ENCODE measurements at places on chromosomes 16 and 17.

DNA sequence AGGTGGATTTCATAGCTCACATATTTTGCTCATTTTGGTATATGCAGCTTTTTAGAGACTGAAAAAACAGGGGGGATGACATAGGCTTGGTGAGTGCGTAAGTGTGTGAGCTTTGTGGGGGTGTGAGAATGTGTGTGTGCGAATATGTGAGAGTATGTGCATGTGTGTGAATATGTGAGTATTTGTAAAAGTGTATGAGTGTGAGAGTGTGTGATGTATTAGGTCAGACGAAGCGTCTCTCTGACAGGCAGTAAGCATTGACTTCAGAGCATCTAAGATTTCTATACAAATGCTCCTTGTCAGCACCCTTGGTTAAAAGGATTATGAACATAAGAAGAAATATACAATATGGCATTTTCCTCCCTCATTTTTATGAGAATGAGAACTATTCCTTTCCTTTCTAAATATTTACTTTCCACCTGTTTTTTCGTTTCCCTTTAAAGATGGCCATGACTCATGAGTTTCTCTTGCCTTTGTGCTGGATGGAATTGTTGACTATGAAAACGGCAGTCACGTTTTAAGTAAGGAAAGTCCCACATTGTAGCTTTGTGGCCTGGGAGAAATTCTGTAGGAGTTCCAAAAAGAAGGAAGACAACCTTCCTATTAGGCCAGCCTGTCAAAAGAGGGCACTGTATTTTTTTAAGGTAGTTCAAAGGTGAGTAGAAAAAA lies 276.4 kb downstream of the FOXL1 start:
- DNase-seq: no peak

GRCh38 chr16:14351647-14352046 lies 278.4 kb downstream of the PARN start:
- no peak for DNase-seq

DNA sequence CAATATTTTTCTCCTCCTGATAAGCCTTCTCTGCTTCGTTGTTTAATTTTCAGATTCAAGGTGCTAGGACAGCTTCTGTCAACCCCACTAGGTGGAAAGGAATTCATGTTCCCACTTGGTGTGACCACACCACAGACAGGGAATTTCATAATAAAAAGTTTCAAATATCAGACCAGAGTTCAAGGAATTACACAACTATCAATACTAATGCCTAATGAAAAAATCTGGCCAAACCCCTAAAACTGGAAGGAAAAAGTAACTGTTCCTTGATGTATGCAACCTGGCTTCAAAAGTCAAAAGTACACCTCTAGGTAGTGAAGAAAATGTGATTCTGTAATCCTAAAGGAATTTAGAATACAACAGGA lies 87.8 kb upstream of the CORO6 start:
- DNase-seq: no peak

DNA sequence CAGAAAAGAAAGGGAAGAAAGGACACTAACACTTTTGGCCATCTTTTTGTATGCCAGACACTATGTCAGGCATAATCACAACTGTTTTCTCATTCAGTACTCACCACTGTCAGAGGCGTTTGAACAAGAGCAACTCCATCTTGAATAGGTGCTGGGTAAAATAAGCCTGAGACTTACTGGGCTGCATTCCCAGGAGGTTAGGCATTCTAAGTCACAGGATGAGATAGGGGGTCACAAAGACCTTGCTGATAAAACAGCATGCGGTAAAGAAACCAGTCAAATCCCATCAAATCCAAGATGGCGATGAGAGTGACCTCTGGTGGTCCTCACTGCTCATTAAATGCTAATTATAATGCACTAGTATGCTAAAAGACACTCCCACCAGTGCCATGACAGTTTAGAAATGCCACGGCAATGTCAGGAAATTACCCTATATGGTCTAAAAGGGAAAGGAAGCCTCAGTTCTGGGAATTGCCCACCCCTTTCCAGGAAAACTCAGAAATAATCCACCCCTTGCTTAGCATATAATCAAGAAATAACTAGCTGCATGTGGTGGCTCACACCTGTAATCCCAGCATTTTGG lies 14.9 kb upstream of the LYRM9 start:
- DNase-seq: no peak

GRCh38 chr16:53042235-53042701 lies 10.4 kb downstream of the CHD9NB start:
- no peak for DNase-seq

- DNase-seq: peak; percentile 91
Observed at GRCh38 chr17:47850692-47851573, at the start of gene SP6. Gene SP6, minus strand, starts transcription at chr17:47851163. Its CDS starts 2,734 bp downstream, at chr17:47848429.

- peak; percentile 70 for DNase-seq
Observed at GRCh38 chr17:48037036-48037837, at the start of gene COPZ2. Gene COPZ2, minus strand, starts transcription at chr17:48037797. Its CDS starts 20 bp downstream, at chr17:48037777.

DNA sequence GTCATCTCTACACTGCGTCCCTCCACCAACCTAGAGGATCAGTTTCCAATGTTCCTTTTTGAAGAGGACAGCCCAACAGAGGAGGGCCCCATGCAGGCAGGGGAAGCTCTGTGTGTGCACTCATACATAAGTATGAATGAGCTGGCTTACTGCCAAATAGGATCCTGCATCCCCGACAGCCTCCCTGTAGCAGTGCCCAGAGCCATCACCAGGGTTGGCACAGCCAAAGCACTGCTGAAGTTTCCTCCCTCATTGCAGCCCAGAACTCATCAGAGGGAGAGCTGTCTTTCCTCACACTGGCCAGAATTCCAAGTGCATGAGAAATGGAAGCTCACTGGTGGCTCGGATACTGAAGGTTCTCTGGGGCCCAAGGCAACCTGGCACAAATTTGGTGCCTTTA lies 114.4 kb downstream of the ASIC2 start:
- DNase-seq: no peak

DNA sequence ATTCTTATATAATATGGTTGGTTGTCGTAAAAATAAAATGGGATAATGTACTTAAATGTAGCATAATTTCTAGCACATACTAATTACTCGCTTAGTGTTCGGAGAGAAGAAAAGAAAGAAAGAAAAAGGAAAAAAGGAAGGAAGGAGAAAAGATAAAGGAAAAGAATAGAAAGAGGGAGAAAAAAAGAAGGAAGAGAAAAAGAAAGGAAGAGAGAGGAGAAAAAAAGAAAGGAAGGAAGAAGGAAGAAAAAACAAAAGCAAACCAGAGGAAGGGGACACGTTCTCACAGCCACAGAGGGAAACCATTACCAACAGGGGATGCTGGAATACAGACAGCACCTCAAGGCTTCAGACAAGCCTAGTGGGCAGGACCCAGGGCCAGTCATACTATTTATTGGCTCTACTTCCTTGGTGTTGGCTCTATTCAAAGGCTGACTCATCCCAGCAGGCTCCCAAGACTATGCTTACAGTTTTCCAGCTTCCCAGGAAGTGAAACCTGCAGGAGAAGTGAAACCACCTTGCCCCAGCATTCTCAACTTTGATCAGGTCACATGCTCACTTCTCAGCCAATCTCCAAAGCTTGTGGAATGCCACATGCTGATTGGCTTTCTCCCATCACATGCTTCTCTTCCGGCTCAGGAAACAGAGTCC lies 273.5 kb upstream of the IRX5 start:
- no peak for DNase-seq

DNA sequence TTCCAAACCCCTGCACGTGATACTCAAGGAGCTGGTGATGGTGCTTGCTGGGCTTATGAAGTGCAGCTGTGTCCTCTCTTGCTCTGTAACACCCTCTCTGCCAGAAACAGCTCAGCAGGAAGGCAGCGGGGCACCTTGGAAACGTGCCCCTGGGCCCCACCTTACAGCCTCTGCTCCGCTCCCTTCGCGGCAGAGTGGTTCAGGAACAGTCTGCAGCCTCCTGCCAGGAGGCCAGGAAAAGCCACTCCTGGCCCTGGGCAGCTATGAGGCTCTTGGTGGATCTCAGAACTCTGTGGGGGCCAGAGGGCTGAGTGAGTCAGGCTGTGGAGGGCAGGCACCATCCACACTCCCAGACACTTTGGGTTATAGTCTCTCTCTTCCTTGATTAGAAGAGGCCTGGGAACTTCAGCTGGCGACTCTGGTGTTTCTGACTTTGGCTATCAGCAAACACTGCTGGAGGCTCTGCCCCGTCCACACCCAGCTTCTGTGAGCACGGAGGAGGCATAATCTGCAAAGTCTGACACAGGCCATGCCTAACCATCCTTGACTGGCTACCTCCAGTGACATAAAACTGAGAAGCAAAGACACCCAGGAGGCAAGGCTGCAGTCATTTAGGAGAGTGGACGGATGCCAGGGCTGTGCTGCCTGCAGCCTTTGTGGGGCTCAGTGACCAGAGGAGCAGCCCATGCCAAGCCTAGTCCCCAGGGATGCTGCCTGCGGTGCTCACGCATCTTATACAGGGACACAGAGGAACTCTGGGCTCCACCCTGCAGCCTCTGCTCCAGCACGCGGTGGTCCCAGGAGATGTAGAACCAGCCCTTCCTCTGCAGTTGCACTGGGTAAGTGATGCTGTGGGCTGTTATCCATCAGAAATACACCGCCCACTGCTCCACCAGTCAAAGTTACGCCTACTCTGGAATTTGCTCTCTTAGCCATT lies 65.3 kb downstream of the METRNL start:
- no peak for DNase-seq
